ENCODE measurements at places on chromosomes 3 and 15.

DNA sequence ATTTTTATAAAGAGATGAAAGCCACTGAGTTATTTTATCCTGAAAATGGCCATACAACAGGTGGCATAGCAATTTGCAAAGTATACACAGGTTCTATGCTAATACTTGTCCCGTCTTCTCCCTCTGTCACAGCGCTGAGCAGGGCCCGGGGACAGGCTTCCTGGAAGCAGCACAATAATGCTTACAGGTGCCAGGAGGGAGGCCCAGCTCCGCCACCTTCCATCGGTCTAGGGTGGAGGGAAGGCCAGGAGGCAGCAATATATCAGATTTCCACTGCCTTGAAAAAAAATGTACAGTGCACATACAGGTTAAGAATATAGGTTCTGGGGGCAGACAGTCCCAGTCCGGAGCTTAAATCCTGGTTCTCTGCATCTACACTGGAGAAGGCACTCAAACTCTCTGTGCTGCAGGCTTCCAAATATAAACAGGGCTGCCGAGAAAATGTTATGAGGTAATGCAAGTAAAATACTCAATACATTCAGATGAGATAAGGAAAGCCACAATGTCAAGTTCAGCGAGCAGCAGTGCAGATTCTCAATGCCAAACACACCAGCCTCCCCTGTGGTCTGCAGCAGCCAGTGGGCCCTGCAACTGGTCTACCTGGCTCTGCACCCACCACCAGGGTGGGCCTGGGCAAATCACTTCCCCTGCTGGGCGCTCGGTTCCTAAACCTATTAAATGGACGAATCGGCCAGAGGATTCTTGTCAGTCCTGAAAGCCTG is 189.6 kb downstream of the XXYLT1 start:
- DNase-seq = no peak

DNA sequence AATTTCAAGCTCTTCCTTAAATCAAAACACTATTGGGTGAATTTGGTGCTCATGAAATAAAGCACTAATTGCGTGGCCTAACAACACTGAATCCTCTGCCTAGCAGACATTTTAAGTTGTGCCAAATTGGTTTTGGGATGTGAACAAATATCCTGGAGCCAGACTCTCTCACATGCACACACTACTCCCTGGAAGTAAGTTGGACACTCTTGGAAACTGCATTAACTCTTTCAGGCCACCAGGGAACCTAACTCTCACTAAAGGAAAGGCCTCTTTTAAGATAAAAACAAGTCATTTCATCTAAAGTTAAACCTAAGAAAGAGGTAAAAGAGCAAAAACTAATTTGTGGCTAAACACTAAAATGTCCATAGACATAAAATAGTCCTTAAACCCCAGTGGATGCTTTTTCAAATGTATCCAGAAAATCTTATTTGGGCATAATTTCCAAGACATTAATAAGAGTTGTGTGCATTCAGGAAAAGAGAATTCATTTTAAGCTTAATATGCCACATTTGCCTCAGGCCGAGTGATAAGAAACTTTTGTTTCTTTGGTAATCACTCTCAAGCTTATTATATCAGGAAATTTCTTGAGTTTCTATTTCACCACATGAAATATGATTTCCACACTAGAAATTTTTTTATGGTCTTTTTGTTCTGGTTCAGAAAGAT is 61.8 kb downstream of the ZBTB20 start:
- no peak for DNase-seq

DNA sequence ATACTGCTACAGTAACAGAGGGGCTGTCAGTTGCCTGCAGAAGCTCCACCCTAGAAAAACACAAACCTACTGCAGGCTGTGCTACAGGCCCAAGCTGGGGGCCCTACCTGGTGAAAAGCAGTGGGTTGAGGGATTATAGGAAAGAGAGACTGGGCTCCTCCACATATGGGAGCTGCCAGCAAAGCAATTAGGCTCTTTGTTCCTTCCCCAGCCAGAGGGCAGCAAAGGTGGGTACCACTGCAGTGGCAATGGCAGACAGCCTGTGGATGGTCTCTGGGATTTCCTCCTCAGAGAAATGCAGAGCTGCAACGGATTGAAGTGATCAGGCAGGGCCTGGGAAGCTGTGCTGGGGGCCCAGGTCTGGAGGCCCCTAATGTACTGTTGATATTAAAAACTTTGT is 19.1 kb upstream of the DNAAF4 start:
- no peak for DNase-seq

DNA sequence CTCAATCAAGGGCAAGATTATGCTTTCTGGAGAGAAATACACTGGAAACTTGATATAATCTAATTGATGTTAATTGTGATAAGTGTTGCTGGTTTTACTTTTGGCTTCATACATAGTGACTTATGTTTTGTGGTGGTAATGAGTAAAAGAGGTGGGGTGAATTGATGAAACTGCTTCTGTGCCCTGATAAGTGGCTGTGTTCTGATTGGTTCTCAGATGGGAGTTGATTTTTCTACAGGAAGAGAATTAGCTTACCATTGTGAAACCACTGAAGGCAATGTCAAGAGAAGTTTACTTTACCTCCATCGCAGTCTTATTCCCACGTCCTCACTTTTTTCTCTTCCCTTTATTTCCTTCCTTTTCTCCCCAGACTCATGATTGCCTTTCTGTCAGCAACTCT is 23.8 kb downstream of the TMEM45A start:
- DNase-seq = no peak

DNA sequence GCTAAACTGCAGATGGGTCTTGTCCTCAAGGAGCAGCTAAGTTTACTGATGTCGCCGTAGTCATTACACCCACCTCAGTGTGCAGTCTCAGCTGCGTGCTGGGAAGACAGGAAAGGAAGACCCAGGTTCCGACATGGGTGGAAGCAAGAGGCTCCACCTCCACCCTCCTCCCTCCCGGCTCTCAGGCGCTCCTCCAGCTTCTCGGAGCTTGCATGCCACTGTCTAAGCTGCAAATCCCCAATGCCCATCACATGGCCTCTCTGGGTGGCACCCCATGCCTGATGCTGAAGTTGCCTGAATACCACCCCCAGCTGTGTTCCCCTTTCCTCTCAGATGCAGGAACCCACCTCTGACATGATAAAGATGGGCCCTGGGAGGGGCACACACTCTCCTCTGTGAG is 58.5 kb downstream of the MGLL start:
- DNase-seq = no peak

Data from activated CD4-positive, alpha-beta T cell treated with anti-CD3 and anti-CD28 coated beads for 24 hours (primary cell).